ENCODE measurements at places on chromosomes 1 and 21. TPM values are rescaled to one million over a fixed set of nuclear protein-coding genes. Genes with fewer than 3 reads are reported as not detected.
A peak's percentile ranks its signal among the peaks of the same experiment; 100 is the strongest.

DNA sequence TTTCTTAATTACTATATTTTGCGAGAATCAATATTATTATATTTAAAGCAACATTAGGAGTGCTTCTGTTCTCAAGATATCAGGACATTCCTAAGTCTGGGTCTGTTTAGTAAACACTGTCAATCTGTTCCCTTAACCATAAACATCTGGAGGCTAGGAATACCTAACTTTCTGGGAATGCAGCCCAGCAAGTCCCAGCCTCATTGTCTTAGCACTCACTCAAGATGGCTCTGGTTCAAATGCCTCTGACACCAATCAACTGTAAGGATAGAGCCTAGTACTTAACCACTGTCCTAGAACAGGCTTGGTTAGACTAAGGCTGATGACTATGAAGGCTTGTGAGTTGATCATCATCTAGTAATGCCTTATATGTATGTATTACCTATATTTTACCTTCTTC lies 61.5 kb downstream of the TNN start:
- H3K27me3 ChIP-seq = no peaks in the 10 kb centered on the region
- peak overlapping the region; percentile 51 for H3K27ac ChIP-seq
- DNase-seq = no peak
- peaks cover 82% of the 10 kb centered on the region for H3K4me1 ChIP-seq
- H3K36me3 ChIP-seq = no peaks in the 10 kb centered on the region
- H3K4me3 ChIP-seq = no peak overlapping the region

DNA sequence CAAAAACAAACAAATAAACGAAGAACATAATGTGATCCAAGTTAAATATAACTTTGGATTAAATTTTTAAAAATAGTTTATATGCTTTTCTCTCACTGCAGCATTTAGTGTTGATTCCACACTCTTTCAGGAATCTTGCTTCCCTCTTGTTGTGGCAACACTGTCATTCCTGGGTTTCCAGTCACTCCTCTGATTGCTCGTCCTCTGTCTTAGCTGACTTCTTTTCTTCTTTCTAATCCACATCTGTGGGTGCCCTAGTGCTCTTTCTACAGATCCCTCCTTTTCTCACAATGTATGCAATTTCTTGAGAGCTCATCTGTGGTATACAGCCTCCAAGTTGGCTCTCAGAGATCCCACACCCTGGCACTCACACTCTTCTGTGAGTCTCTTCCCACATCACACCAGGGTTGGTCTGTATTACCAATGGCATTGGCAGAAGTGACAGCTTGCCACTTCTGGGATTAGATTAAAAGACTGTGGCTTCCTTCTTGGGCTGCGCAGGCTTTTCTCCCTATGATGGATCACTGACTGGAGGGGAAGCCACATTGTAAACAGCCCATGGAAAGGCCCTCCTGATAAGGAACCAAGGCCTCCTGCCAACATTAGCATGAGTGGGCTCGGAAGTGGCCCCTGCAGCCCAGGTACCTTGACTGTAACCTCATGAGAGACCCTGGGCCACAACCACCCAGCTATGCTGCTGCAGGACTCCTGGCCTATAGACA lies 11.5 kb upstream of the MYOC start:
- no peaks in the 10 kb centered on the region for H3K4me1 ChIP-seq
- no peak overlapping the region for H3K4me3 ChIP-seq
- no peak overlapping the region for H3K27ac ChIP-seq
- no peak for DNase-seq
- no peaks in the 10 kb centered on the region for H3K36me3 ChIP-seq

DNA sequence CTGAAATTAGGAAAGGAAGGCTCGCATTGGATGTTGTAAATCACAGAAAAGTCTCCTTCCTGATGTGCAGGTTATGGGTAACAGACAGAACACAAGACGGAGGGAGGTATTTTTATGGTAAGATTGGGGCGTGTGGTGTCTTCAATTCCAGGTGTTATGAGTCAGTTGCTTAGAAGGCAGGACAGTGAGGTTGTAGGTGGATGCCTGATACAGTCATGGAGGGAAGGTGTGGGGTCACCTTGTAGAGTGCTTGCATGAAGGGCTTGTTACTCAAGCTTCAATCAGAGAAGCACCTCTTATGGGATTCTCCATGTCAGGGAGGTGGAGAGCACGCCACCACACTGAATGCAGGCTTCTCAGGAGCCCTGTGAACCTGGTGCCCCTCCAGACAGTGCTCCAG lies 63.1 kb downstream of the C1orf21 start:
- no peaks in the 10 kb centered on the region for H3K27me3 ChIP-seq
- no peaks in the 10 kb centered on the region for H3K36me3 ChIP-seq

GRCh38 chr1:154769193-154769895 lies 100.7 kb downstream of the KCNN3 start:
- H3K4me3 ChIP-seq = no peak overlapping the region
- H3K4me1 ChIP-seq = no peaks in the 10 kb centered on the region
- H3K36me3 ChIP-seq = no peaks in the 10 kb centered on the region
- H3K27me3 ChIP-seq = no peaks in the 10 kb centered on the region
- H3K27ac ChIP-seq = no peak overlapping the region

DNA sequence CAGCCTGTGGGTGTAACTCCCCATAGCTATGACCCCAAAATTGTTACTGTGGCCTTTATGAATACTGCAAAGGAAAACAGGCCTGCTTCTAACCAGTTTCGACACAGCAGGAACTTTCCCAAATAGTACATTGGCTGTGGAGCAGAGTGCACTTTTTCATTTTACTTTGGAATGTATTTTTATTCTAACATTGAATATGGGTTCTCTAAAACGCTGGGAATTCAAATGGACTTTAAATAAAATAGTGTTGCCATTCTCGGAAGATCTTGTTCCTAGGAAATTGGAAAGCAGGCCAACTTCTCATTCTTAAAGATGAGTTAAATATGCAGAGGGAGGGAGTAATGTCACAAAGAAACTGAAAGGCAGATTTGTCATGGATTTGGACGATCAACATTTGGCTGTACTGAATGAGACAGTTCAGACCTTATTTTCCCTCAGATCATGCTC lies 39.6 kb upstream of the ARHGAP29 start:
- no peaks in the 10 kb centered on the region for H3K27me3 ChIP-seq
- no peaks in the 10 kb centered on the region for H3K36me3 ChIP-seq
- H3K27ac ChIP-seq = peak overlapping the region; percentile 56
- H3K4me3 ChIP-seq = no peak overlapping the region
- peak; percentile 59 for DNase-seq

The MCOLN2 gene
- 27.2 TPM for total RNA-seq

The ATAD3C gene
- 0.55 TPM for total RNA-seq

The SPRR2B gene
- total RNA-seq = not detected

The S100A2 gene
- 2.2 TPM for total RNA-seq

The TTLL7 gene
- 1.4 TPM for total RNA-seq
